Activated CD8-positive, alpha-beta memory T cell treated with anti-CD3 and anti-CD28 coated beads for 1 hour (primary cell): ENCODE measurements at places on chromosomes 16 and 17.

- DNase-seq: no peak
Measured at GRCh38 chr17:82328141-82328993, 5.2 kb downstream of the SECTM1 start.

DNA sequence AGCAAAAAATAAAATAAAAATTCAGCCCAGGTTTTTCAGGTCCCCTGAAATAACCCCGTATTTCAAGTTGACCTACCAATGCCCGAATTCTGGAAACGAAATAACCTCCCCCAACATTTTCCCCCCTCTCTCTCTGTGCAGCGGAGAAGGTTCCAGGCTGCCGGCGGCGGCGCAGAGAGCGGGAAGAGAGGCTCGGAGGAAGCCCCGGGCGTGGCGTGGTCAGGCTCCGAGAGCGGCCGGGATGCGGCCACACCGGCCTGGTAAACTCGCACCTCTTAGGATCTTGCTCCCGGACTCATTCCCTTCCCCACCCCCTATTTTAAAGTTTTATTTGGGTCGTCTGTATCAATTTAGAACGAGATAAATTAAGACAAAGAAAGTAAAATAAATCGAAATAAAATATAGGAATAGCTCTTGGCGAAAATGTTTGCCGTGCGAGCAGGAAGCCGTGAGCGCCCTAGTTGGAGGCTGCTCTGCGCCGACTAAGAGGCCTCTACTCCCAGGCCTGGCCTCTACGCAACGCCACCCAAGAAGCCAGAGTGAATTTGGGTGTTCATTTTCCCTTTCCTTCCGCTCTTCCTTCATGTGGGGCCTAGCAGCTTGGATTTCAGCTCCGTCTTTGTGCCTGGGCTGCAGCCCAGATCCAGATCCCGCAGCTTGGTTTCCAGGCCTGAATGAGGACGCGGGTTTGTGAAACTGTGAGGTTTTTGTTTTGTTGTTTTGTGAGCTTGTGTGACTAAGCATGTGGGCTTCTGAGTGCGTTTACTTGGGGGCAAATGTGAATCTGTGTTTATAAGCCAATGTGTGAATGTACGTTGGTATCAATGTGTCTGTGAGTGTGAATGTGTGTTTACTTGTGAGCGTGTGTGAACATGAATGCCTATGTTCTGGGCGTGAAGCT, 1.5 kb upstream of the HOXB6 start:
- DNase-seq: no peak

DNA sequence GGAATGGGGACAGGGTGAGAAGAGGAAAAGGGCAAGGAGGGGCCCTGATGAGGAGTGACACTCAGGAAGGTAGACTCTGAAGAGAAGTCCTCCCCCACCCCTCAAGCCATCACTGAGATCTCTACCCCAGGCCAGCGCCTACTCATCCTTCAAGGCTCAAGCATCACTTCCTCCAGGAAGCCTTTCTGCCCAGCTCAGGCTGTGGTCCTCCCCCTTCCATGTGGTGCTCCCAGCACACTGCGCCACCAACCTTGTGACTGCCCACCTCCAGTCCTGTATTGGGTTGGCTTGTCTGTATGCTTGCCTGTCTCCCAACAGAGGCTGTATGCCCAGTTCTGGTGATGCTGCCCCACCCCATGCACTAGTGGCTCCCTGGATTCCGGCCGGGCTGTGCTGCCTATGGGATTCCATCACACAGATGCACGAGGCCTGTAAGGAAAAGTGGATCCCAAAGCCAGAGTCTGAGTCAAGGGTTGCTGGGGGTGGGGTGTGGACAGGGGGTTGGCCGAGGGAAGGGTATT, 19.8 kb upstream of the ZFP90 start:
- DNase-seq: no peak

- DNase-seq: no peak
Measured at GRCh38 chr16:46613352-46613751, 7.8 kb downstream of the SHCBP1 start.

GRCh38 chr17:75808549-75808904, 23.9 kb downstream of the UNK start:
- DNase-seq: no peak

- DNase-seq: no peak
Measured at GRCh38 chr16:67565470-67566100, 3.3 kb downstream of the CTCF start.

DNA sequence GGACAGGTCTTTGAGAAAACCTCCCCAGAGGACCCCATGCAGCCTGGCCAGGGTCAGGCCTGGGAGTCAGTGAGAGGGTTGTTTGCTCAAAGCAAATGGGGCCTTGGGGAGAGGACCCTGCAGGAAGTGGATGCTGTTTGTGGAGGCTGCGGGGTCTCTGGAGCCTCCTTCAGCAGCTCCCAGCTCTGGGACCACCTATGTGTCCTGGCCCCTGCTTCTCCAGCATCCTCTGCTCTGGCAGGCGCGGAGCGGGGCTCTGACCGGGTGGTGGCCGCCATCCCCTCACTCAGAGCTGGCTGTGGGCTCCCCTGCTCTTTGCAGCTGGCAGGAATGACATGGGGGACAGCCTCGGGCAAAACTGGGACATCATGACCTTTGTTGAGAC, 29.8 kb upstream of the CIBAR2 start:
- no peak for DNase-seq

GRCh38 chr17:42639525-42640113, 19.5 kb upstream of the TUBG2 start:
- no peak for DNase-seq

GRCh38 chr17:44906763-44907728, 7.8 kb upstream of the EFTUD2 start:
- no peak for DNase-seq

GRCh38 chr17:63191610-63192009, 225.6 kb downstream of the TANC2 start:
- DNase-seq: no peak

DNA sequence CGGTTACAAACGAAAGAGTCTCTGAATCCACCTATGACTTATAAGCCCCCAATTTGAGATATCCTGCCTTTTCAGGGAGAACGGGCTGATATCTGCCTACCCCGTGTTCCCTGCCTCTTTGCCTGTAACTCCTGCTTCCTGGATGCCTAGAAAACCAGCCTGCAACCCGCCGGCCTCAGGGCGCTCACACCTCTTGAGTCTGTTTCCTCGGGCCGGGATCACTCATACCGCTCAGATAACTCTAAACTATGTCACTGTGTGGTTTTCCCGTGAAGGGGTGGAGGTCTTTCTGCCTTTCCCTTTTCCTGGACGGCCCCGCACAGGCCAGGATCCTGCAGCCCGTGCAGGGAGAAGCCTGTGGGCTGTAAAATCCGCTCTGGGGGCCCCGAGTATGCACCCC, 10.4 kb downstream of the RPUSD1 start:
- DNase-seq: no peak

DNA sequence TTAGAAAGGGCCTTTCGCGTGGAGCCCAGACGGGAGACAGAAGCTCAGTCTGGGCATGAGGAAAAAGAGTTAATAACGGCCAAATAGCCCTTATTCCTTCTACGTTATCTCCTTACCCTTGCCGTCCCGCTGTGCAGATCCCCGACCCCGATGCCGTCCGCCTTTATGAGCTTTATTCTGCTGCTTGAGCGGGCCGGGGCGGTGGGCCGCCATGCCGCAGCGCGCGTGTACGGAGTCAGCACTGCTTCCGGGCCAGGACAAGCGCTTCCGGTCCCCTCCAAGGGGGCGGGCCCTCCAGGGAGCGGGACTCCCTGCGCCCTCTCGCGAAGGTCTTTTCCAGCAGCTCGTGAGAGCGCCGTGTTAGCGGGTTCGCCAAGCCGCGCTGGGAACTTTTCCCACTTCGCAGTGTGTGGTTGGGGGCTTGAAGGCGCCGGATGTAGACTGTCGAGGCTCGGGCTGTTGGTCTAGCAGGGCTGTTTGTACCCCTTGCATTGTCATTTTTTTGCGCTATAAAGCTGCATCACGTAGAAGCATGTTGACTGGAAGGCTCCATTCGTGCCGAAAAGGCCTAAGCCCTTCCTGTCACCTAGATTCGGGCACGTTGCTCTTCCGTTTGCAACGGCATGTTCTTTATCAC, at the start of gene TSR1:
Gene TSR1 (minus strand): TSS at position 243 of the 637 bp plus-strand sequence. CDS start 30 bp downstream, at position 213.
- DNase-seq: peak; percentile 84

DNA sequence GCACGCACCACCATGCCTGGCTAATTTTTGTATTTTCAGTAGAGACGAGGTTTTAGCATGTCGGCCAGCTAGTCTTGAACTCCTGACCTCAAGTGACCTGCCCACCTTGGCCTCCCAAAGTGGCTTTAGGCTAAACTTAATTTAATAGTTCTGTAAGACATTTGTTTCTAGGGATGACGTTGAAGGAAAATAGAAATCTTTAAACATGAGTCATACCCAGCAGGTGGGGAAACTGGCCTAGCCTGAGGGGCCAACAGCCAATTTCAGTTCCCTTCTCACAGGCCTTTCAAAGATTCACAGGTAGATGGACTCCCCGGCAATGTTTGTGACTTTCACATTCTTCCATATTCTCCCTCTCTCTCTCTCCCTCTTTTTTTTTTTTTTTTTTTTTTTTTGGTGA, 18.1 kb upstream of the ITPRIPL2 start:
- no peak for DNase-seq

GRCh38 chr17:6135236-6135635, 65.1 kb downstream of the WSCD1 start:
- no peak for DNase-seq

DNA sequence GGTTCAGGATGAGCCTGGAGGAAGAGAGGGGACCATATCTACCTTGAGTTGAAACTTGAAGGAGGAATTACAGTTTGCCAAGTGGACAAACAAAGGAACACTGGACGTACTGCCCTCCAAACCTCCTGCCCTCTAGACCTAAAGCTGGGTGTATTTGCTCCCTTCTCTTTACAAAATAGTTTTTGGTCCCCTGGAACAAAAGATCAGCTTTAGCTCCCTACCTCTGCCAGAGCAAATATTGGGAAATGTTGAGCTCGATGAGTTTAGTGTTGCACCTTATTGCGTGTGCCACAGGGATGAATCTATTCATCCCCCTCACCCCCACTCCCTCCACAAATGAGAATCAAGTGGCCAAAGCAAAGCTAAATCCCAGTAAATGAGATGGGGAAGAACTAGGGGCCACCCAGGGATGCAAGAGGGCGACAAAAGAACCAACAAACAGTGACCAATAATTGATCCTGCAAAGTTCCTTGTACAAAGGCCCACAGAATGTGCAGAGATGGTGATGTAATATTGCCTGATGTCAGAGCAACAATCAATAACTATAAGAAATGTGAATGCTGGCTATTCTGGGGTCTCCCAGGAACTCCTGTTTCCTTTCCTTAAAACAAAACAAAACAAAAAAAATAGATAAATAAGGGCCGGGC, 17.2 kb upstream of the TAT start:
- DNase-seq: no peak

GRCh38 chr16:1945559-1946391, 2.8 kb upstream of the MSRB1 start:
- DNase-seq: no peak

DNA sequence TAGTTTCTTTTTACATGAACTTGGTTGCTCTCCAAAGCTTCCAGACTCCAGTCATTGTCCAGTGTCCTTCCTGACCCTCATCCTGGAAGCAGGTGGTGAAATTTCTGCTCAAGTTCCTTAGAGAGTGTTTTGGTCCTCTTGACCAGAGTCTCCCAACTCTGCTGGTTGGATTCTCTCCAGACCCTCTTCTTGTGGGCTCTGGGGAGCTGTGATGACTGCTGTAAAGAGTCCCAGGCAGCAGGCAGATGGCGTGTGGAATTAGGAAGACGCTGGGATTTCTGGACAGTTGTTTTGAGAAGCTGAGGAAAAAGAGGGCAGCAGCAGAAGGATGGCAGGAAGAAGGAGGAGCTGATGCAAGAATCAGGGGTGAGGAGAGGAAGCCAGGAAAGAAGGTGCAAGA, 1.6 kb upstream of the SEZ6 start:
- no peak for DNase-seq

DNA sequence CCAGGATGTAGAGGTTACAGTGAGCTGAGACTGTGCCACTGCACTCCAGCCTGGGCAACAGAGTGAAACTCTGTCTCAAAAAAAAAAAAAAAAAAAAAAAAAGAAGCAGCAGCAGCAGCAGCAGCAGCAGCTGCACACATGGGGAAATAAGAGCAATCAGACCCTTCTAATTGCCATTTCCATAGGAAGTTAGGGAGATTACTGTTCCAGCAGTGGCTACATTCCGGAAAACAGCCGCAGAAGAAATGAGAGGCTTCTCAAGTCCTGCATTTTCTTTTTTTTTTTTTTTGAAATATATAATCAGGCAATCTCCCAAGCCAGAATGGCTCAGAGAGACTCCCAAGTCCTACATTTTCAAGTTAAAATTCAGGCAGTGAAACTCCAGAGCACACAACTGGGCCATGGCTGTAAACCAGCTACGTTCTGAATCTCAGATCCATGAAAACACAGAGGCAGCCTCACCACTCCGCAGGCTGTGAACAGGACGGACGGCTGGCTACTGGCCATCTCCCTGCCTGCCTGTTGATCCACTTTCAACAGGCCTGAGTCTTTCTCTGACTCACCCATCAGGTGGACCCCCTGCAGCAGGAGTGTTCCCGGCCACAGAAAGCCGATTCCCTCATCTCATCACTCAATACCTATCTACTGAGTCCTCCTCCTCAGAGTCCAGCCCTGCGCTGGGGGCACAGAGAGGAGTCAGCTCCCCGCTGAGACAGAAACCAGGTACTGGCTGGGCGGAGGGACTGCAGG, 15.0 kb downstream of the TRPV1 start:
- DNase-seq: no peak

DNA sequence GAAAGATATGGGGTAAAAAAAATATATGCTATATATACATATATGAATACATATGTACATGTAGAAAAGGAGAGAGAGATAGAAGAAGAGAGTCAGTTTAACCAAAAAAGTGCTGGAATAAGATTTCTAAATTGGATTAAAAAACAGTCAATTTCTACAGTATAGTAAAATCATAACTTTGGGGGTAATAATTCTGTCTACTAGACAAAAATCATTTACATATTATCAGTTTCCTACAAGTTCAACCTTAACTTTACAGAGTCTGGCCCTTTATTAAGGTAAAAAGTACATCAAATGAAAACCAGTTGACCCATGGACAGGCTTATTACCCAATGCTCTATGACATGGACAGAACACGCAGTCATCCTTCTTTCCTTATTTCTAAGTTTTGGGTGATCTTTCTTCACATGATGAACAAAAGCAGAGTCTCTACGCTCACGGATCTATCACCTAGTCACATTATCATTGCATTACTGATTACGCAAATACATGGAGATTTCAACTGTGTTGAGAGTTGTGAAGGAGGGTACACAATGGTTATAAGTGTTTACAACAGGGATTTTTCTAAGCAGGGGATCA, 63.9 kb upstream of the SMIM36 start:
- no peak for DNase-seq

DNA sequence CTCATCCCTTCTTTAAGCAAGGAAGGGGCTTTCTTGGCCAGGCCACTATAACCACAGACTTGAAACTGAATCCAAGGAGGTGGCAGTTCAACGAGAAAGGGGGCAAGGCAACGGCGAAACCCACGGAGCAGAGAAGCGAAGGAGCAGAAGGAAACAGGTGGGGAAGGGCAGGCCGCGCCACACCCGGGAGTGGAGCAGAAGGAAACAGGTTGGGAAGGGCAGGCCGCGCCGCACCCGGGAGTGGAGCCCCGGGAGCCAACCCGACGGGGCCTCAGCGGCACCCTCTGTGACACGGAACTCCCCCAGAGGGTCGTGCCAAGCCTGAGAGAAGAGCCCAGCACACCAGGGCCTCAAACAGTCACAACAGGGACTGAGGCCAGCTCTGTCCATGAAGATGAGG, 20.3 kb downstream of the FANCA start:
- DNase-seq: no peak

- no peak for DNase-seq
Measured at GRCh38 chr16:57937861-57938260, 33.1 kb downstream of the CNGB1 start.

GRCh38 chr17:65604070-65604469, 42.6 kb upstream of the AXIN2 start:
- DNase-seq: no peak
